Bronchial epithelial cell (primary cell): ENCODE measurements at places on chromosomes 13 and 19.

GRCh38 chr13:78607409-78608251, 4.3 kb upstream of the POU4F1 start:
- DNase-seq, result no peak

- peak; percentile 7 for DNase-seq
Measured at GRCh38 chr19:19202707-19203011, 555 bp downstream of the NR2C2AP start.

DNA sequence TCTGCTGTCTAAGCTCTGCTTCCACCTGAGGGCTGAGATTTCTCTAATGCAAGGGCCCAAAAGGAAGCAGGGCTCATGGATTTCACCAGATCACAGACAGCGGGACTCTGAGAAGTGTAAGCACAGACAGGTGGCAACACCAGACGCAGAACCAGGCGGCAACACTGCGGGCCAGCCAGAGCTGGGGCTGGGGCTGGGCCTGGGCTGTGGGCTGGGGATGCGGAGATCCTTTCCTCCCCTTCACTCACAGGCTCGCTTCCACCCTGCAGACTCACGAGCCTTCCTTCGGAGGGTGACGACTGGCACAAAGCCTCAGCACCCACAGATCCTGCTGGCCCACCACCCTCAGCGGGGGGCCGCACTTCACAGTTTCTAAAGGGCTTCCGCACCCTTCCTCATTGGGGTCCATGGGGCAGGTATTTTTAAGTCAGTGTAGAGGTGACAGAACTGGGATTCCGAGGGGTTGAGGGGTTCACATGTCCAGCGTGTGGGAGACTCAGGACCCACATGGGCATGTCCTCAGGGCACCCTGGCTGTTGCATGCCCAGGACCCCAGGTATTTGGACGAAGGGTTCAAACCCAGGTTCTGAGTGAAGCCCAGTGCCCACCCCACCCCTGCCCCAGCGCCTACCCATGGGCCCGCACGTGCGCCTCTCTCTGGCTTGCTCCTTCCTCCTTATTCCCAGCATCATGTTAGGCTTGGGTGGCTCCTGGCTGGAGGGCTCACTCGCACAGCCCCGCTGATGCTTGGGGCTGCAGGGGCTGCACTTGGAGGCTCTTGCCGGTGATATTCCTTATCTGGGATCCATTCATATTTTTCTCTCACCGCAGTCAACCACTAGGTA, 137.3 kb upstream of the GPR12 start:
- no peak for DNase-seq

- DNase-seq, result no peak
Measured at GRCh38 chr13:113086991-113087922, 18.3 kb upstream of the F7 start.
